ENCODE measurements at places on chromosomes 12 and 14.

GRCh38 chr12:48194799-48195201, 8.3 kb downstream of the OR10AD1 start:
- DNase-seq: no peak

DNA sequence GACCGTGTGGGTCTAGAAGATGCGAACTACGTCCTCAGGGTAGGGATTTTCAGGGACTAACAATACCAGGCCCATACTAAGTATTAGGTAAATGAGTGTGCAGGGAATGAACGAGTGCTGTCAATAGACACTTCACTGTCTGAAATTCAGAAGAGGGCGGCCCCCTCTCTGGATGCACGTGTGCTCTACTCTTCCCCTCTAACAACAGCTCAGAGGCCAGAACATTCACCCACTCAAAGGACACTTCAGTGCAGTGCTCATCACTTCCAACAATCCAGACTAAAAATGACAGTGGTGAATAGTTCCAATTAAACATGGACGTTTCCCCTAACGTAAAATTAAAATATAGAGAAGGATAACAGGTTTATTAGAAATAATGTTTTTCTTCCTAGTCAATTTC, 199.9 kb downstream of the CALM1 start:
- DNase-seq: no peak

DNA sequence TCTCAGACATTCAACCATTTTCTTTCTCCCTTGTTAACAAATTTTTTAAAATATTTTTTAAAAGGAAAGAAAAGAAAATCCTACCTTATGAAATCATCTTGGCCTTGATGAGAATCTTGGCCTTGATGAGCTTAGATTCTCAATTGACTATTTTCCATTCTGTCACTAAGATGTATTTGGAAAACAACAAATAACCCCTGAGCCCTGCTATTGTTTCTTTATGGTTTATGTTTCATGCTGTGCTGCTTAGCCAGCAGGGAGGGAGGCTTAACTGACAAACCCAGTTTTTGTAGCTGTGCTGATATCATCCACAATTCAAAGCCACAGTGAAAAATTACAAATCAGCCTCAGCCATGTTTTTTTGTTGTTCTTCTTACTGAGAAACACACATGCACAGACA, 404.1 kb downstream of the RAD51B start:
- DNase-seq: no peak

DNA sequence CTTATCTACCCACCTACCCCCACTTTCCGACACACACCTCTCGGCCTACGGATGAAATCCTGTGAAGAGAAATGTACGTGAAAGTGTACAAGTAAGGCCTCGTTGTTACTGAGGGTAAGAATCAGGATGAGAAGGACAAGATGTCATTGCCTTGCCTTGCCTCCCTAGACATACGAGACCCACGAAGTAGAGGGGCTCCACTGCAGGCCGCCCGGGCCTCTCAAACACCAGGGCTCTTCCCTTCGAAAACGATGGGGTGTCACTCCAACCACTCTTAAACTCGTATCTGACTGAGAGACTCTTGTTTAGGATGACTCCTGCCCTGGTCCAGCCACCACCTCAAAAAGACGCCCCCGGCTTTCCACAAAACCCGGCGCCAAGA, 498 bp downstream of the RACGAP1 start:
- no peak for DNase-seq

- no peak for DNase-seq
Observed at GRCh38 chr12:10669533-10669932, 4.3 kb downstream of the STYK1 start.

DNA sequence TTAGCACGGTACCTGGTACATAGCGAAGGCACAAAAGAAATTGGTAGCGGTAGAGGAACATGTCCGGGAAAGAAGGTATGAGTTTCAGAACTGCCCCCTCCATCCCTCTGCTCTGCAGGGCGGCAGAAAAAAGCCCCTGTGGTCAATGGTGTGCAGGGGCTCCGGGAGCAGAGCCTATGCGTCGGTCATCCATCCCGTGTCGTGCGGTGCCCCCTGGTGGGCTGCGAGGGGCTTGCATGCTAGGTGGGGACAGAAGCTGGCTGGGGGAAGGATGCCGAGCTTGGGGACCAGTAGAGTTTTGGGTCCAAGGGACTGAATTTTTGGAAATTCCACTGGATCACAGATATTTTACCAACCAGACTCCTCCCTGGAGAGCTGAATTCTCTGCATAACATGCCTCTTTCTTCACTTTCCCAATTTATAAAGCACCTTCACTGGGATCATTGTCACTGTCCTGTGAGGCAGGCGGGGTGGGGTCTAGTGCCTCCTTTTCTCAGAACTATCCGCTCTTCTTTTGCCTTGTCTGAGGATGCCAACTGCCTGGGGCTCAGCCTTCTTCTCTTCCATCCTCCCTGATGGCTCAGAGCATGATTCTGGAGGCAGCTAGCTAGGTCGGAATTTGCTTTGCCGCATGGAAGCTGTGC, 148.7 kb downstream of the SMOC1 start:
- no peak for DNase-seq

- DNase-seq: no peak
Observed at GRCh38 chr12:82223426-82223825, 134.8 kb downstream of the CCDC59 start.

- DNase-seq: peak; percentile 92
Observed at GRCh38 chr12:56119361-56119796, 1.3 kb downstream of the ZC3H10 start.

GRCh38 chr12:129372876-129373275, 519.6 kb downstream of the GLT1D1 start:
- DNase-seq: no peak

- no peak for DNase-seq
Observed at GRCh38 chr12:76032043-76032981, 736 bp upstream of the PHLDA1 start.

GRCh38 chr12:24746864-24747263, 202.0 kb downstream of the BCAT1 start:
- DNase-seq: no peak

DNA sequence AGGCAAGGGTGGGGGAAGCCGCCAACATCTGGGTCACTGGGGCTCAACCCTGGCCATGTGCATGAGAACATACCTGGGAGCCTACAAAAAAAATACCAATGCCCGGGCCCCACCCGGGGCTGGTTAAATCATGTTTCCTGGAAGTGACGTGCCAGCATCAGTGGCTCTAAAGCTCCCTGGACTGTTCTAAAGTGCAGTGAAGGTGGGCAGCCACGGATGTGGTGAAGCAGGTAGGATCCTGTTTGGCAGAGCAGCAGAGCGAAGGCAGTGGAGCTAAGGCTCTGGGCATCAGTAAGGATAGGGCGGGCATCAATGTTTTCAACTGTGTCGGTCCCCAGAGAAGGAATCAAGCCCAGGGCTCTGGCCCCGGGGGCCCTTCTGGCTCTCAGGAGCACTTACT, 525 bp upstream of the GPR68 start:
- DNase-seq: no peak

GRCh38 chr12:92513231-92513730, 189.5 kb upstream of the PLEKHG7 start:
- no peak for DNase-seq

GRCh38 chr14:39988939-39989338, 556.7 kb upstream of the FBXO33 start:
- peak; percentile 2 for DNase-seq

GRCh38 chr12:106289196-106289681, 13.3 kb upstream of the TCP11L2 start:
- no peak for DNase-seq

DNA sequence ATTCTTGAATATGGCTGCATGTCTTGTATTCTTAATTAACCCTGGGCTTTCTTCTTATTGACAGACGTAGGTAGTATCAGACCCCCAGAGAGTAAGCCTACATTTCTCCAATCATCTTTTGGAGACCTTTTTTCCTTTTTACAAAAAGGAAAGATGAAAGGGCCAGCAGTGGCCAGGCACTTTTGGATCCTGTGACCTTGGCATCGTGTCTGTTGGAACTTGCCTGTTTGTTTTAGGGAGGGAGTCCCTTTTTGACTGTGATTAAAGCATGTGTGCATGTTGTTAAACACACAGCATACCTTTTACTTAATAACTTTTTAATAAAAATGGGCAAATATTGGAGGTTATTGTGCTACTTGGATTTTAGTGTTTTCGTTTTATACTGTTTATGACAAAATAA, 57.2 kb downstream of the PCNX1 start:
- DNase-seq: no peak

DNA sequence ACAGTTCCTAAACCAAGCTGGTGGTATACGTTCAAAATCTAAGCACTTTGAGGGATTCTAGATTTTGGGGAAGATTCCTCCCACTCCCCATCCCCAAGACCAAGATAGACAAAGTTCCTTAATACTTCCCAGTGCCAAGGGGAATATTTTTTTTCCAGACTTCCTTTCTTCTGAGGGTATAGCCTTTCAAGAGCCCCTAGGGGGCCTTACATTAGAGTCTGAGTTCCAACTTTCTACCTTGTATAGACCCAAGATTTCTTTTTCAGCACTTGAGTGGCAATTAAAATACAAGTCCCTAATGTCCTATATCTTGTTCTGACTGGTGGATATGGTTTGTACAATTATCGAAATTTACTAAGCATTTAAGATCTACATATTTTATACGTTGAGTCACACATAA, 28.7 kb upstream of the SOS2 start:
- DNase-seq: no peak

- DNase-seq: no peak
Observed at GRCh38 chr12:53123578-53124351, 20.5 kb downstream of the SOAT2 start.

DNA sequence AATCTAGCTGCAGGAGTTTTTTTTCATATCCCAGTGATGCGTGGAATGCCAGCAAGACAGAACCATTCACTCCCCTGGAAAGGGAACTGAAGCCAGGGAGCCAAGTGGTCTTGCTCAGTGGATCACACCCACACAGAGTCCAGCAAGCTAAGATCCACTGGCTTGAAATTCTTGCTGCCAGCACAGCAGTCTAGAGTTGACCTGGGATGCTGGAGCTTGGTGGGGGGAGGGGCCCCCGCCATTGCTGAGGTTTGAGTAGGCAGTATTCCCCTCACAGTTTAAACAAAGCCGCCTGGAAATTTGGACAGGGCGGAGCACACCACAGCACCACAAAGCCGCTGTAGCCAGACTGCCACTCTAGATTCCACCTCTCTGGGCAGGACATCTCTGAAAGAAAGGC, 86.9 kb upstream of the STXBP6 start:
- DNase-seq: no peak

GRCh38 chr12:120015313-120015712, 26.3 kb downstream of the BICDL1 start:
- no peak for DNase-seq

DNA sequence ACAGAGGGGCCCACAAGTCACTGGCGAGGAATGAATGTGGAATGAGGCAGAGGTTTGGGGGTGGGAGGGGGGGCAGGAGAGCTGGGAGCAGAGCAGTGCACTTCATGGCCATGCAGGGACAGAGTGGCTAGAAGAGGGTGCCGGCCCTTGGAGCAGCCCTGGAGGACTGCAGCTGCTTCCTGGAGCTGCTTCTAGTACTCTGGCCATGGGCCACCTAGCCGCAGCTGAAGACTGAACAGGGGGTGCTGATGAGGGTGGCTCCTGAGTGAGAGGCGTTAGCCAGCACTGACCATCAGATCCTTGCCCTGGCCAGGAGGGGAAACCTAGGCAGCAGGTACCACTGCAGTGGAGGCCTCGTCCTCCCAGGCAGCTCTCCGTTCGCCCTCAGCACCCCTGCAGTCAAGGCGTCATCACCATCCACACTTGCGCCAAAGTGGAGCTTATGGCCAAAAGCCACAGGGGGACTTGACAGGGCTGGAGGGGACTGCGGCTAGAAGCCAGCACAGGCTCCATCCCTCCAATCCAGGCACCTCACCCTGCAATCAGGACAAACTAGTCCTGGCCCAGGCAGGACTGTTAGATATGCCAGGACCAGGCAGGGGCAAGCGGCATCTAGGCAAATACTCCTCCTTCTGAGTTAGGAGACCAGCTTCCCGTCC, 16.4 kb downstream of the OTUB2 start:
- DNase-seq: no peak

DNA sequence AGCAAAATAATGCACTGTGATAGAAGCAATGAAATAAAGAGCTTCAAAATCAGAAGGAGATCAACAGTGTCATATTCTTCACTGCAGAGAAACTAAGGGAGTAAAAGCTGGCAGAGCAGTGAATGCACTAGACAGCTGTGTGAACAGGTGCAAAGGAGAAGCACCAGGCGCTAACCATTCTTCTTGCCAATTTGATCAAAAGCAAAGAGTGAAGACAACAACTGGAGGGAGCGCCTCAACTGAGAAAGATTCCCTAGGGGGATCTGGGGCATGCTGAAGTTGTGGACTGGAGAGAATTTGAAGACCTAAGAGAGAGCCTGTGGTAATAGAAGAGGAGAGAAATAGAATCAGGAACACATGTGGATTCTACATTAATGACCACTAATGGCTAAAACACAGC, 50.4 kb upstream of the OVCH1 start:
- no peak for DNase-seq

- DNase-seq: no peak
Observed at GRCh38 chr12:54279227-54279631, 693 bp downstream of the CBX5 start.

GRCh38 chr12:55699471-55700055, 8.1 kb downstream of the ITGA7 start:
- DNase-seq: no peak

DNA sequence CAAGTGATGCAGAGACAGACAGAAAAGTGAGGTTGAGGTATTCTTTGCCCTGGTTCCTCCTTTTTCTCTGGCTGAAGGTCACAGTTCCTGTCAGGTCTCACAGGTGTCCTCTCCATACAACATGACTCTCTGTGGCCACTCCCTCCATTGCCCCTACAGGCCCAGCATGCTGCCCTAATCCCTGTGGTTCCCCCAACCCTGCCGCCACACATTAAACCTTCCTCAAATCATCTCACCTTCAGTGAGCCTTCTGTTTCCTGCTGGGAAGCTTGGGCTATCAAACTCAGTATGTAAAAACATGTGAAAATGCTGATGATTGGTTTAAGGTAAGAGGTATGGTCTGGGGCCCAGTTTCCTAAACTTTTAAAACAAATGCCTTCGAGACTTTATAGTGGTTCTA, 159.0 kb upstream of the E2F7 start:
- no peak for DNase-seq

- peak; percentile 63 for DNase-seq
Observed at GRCh38 chr12:121949648-121950397, 31.4 kb downstream of the CFAP251 start.

DNA sequence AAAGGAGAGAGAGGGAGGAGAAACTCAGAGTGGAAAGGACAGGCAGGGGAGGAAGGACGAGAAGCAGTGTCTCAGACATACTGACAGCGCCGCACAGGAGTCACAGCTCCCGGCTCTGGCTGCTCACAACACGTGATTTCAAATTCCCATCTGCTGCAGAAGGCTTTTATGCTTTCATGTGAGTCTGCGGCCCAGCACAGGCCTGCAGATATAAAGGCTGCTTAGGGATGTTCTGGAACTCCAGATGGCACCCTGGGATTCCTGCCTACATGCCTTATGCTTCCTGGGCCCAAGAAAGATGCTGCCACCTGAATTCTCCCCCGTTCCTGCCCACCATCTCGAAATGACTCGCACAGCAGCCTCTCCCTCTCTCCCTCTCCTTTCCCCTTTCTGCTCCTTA, 89.6 kb downstream of the NUAK1 start:
- DNase-seq: no peak

DNA sequence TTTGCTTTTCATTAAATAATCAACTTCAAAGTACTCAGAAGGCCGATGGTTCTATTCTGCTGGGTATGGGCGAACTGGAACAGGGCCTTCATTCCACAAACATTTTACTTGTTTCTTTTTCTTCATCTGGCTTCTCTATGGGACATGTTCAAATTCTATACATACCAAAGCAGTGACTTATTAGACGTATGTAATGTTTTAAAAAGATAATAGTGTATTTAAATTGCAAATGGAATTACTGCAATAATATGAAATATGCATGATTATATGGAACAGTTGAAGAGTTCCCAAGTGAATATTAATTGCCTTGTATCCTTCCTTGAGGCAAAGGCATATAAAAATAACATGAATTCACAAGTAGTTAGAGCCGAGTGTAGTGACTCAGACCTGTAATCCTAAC, 75.5 kb downstream of the FAR2 start:
- DNase-seq: no peak
